Stimulated activated CD8-positive, alpha-beta memory T cell treated with anti-CD3 and anti-CD28 coated beads, Interleukin-7, amount 100 ng/mL, for 48 hours (primary cell): ENCODE measurements at places on chromosomes 5 and 9.

- no peak for DNase-seq
These were observed 3.0 kb downstream of the ATOX1 start for GRCh38 chr5:151755383-151755782.

GRCh38 chr5:122738088-122738487 lies 36.8 kb upstream of the SNX2 start:
- DNase-seq: no peak

- DNase-seq: no peak
These were observed 161.4 kb upstream of the TRPC7 start for GRCh38 chr5:136526791-136527190.

GRCh38 chr9:113176803-113177202 lies 26.0 kb downstream of the SLC31A2 start:
- no peak for DNase-seq

- no peak for DNase-seq
These were observed 766 bp downstream of the NR5A1 start for GRCh38 chr9:124506433-124506832.

GRCh38 chr9:121233906-121234831 lies 32.5 kb upstream of the RAB14 start:
- DNase-seq: no peak

GRCh38 chr9:8684978-8685708 lies 885.6 kb upstream of the DMAC1 start:
- DNase-seq: no peak

DNA sequence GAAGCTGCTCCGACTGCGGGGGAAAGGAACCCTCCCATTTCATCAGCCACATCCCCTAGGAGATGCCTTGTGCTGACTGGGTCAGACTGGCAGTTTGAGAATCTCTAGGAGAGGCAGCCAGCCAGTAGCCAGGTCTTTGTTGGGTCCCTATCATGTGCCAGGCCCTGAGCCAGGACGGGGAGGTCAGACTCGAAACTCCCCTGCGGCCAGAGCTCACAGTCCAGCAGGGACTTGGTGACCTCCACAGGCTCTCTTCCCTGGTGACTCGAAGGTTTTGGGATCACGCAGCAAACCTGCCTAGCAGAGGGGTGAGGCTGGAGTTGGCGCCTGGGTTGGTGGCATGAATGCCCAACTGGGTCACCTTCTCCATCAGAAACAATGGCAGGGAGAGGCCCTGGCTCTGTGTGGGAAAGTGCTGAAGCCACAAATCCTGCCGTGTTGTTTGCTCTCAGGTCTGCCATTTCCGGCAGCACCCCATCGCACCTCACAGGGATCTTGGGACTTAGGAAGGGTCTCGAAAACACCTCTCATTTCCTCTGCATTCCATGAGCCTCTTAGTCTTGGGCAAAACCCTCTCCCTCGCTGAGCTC lies 14.4 kb upstream of the ORM1 start:
- no peak for DNase-seq

- no peak for DNase-seq
These were observed 25.8 kb downstream of the CDC25C start for GRCh38 chr5:138305797-138306196.

GRCh38 chr5:67799732-67800234 lies 415.8 kb upstream of the PIK3R1 start:
- no peak for DNase-seq

DNA sequence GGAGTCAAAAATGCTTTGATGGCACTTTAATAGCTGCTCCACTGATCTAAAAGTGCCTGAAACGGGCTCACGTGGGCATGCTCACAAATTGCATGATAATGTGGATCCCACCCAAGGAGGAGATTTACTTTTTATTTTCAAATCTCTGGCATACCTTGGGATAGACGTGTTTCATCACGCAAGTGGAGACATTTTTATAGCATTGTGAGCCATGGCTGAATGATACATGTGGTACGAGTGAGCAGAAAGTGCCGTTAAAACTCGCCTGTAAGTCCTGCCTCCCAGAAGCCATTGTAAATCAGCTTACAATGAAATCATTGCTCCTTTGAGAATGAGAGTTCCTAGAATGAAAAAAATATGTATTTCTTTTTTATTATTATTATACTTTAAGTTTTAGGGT lies 514.7 kb downstream of the MAT2B start:
- no peak for DNase-seq
